ENCODE measurements at places on chromosomes 1 and 21.

- DNase-seq, result no peak
Measured at GRCh38 chr1:210260096-210260495, 27.5 kb downstream of the SERTAD4 start.

- peak; percentile 16 for DNase-seq
Measured at GRCh38 chr1:182955596-182956588, 2.9 kb upstream of the SHCBP1L start.

DNA sequence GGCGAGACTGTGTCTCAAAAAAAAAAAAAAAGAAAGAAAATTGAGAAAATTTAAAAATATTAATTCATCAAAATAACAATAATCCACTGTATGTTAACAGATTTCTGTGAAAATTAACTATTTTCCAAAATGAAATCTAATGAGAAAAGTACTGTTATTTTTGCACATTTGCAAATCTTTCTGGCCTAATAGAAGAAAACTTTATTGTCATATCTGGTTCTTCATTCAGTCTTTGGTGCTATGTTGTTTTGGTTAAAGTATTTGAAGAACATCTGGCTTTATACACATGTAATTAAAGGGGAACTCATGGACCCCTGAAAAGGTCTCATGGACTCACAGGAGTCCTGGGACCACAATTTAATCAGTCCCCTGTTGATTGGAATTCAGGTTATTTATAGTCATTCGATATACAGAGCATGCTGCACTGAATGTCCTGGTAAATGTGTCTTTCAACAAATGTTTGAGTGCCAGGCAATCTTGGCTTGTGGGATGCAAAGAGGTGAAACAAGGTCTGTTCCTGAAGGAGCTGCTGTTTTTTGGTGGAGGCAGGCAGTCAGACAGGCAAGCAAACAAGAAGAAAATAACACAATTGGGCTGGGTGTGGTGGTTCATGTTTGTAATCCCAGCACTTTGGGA is 9.0 kb downstream of the AK4 start:
- DNase-seq, result no peak

GRCh38 chr1:162161916-162162550 is 92.5 kb downstream of the NOS1AP start:
- no peak for DNase-seq

DNA sequence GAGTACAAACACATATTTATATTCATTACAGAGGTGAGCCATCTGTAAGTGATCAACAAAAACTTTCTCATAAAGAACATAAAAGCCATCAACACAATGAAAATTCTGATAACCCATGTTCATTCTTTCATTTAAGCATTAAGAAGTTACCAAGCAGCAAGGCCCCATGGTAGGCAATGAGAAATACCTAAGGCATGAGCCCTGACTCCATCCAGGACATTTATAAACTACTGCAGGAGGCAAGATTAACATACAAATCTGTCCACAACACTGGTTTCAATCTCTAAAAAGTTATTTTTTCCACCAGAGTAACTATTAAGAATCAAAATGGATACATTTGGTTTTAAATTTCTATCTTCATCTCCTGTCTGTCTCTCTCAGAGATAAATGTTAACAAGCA is 76.1 kb downstream of the SIPA1L2 start:
- no peak for DNase-seq

DNA sequence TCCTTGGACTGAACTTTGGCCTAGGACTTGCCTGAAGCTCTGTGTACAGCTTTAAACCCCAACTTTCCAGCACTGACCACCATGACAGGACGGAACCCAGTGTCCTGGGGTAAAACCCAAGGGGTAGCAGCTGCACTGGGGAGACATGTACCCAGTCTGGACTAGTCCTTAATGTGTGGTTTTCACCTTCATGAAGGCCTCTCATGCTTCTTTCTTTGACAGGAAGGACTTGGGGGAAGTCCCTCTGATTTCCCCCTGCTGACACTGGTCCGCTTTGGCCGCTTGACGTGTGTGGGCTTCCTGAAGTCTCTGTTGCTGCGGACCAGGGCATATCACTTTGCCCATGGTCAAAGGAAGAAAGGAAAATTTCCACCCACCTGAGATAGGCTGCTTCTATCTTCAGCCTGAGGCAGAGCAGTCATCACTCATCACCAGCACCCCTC is 66.3 kb upstream of the PRDX6 start:
- peak; percentile 90 for DNase-seq

DNA sequence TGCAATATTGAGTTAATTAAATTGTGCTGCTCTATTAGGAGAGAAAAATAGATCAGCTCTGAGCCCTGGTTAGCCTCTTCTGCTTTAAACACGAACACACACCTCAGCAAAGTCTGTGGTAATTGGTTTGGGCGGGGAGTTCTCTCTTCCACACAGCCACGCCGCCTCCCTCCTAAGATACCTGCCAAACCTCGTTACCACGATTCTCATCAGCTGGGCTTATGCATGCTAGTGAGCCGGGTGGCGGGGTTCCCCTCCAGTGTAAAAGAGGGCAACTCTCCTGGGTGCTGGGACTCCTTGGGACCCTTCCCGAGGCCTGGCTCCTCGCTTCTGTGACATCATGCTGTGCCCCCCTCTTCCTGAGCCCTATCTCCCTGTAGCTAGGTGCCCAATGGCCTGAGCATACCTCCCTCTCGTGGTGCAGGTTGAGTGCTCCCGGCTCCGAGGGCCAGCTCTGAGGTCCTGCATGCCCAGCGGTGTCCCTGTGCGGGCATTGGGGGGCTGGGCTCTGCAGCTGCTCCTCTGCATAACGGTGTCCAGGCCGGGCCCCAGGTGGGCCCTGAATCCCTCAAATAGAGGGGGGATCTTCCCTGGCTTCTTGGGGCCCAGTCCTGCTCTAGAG is 182.9 kb downstream of the PRDM16 start:
- no peak for DNase-seq

GRCh38 chr1:229887043-229887822 is 179.8 kb upstream of the GALNT2 start:
- no peak for DNase-seq

DNA sequence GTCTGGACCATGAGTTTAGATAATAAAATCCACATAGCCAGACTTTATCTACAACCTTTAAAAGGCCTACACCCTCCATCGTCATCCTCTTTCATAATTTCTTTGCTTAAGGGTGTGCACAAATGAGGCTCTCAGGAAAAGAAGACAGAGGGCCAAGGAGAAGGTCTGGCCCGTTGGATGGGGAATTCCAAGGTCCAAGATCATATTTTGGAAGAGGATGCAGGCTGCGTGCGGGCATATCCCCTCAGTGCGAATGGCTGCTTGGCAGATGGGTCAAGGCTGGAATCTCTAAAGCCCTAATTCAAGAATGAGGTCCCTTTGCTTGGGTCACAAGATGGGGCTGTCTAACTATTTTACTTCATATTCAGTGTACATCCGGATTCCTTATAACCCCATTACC is 782.2 kb upstream of the NCAM2 start:
- DNase-seq, result no peak

DNA sequence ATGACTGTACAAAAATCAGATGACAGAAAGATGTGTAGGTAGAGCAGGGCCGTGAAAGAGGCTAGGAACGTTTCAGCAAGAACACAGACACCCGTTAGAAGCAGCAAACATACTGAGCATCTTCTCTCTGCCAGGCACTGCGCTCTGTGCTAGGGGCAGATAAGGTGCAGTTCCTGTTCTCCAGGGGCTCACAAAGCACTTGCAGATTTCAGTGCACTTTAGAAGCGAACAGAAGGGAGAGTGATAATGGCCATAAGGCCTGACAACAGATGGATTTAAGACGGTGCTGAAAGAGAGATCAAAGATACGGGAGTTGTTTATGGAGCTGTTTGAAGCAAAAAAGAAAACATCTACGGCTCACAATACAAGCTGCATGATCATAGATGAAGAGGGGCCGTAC is 200.3 kb upstream of the FOXD3 start:
- DNase-seq, result no peak

GRCh38 chr21:36734367-36735200 is 35.7 kb downstream of the SIM2 start:
- no peak for DNase-seq

GRCh38 chr1:228500143-228500734 is 13.1 kb downstream of the RNF187 start:
- peak; percentile 46 for DNase-seq

DNA sequence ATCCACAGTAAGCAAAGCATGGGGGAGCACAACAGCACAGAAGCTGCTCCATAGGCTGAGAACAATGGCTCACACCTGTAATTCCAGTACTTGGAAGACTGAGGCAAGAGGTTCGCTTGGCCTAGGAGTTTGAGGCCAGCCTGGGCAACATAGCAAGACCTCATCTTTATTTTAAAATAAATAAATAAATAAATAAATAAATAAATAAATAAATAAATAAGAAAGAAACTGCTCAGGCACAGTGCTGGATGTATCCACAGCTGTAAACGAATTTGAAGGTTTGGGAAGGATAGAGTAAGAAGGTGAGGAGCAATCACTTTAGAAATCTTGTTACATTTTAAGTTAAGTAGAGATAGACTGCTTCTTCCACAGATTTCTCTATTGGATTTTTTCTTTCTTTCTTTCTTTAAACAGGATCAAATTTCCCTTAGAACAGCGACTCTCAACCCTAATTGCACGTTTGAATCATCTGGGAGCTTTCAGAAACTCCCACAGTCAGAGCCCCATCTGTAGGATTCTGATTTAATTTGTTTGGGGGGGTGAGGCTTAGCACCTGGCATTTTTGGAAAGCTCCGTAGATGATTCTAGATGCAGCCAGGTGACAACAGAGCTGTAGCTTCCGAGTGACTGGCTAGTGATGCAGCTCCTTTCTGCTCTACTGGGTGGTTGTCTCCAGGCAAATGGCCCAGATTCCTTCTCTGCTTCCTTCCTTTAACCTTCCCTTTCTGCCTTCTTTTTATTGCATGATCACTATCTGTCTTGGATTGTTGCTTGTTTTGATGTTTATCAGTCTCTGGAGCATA is 53.5 kb downstream of the S1PR1 start:
- peak; percentile 19 for DNase-seq

DNA sequence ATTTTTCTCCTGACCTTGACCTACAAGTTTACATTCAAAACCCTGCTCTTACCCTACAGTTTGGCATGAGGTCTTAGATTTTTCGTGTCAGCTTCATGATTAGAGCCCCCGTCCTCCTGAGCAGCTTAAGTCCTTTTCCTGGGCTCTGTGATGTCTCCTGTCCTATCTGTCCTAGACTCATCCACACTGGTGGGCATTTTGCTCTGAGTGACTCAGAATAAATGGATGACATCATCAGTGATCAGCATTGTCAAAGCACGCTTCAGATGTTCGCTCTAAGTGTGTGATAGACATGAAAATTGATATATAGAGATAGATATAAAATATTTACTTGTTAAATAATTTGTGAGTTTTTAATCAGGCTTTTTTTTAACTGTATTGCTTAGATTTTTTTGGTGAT is 21.8 kb downstream of the RGS13 start:
- DNase-seq, result no peak

- DNase-seq, result no peak
Measured at GRCh38 chr1:13622446-13622845, 38.8 kb downstream of the PDPN start.

GRCh38 chr1:17274186-17275170 is 25.6 kb downstream of the PADI3 start:
- peak; percentile 88 for DNase-seq

DNA sequence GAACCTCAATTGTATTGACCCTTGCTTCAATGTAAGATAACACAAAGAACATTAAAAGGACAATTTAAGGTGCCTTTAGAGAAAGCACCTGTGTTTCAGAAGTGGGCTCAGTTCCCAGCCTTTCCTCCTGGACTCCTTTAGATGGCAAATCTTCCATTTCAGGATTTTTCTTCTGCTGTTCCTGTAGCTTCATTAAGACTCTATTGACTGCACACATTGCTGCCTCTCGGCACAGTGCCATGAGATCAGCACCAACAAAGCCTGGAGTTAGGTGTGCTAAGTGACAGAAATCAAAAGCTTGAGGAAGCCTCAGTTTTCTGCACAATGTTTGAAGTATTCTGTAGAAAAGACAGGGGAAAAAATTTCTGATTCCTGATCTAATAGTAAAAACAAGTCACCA is 40.6 kb downstream of the NVL start:
- DNase-seq, result no peak

GRCh38 chr1:200075938-200076546 is 48.5 kb downstream of the NR5A2 start:
- DNase-seq, result no peak

- peak; percentile 33 for DNase-seq
Measured at GRCh38 chr1:117735045-117735992, 129.5 kb downstream of the TENT5C start.

- DNase-seq, result peak; percentile 9
Measured at GRCh38 chr1:3577300-3577699, 34.0 kb downstream of the MEGF6 start.

DNA sequence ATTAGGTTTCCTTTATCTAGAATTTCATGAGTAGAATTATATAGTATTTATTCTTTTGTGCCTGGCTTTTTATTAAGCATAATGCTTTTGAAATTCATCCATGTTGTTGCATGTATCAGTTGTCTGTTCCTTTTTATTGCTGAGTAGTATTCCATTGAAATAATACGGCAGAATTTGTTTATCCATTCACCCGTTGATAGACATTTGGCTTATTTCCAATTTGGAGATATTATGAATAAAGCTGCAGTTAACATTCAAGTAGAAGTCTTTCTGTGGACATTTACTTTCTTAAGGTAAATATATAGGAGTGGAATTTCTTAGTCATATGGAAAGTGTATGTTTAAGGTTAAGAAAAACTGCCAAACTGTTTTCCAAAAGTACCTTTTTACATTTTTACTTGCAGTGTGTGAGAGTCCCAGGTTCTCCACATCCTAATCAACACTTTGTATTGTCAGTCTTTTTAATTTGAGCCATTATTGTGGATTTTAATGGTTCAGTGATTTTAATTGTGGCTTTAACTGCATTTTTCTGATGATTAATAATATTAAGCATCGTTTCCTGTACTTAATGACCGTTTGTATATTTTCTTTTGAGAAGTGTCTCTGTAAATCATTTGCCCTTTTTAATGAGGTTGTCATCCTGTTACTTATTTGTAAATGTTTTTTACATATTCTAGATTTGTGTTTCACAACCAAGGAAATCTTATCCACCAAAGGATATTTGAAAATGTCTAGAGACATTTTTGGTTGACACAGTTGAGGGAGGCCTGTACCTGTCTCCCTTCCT is 22.7 kb downstream of the KCTD3 start:
- no peak for DNase-seq

GRCh38 chr1:226666164-226666506 is 72.9 kb downstream of the ITPKB start:
- no peak for DNase-seq

- no peak for DNase-seq
Measured at GRCh38 chr1:53121319-53122172, 20.9 kb downstream of the SLC1A7 start.

- DNase-seq, result no peak
Measured at GRCh38 chr1:52996653-52997052, 65.4 kb upstream of the PODN start.

GRCh38 chr1:108527135-108527534 is 32.8 kb upstream of the EEIG2 start:
- DNase-seq, result no peak

- DNase-seq, result peak; percentile 82
Measured at GRCh38 chr1:183180634-183181056, 5.4 kb upstream of the LAMC2 start.

GRCh38 chr21:44463724-44464123 is 8.4 kb downstream of the LRRC3 start:
- DNase-seq, result no peak

GRCh38 chr1:237411621-237412020 is 369.6 kb downstream of the RYR2 start:
- peak; percentile 14 for DNase-seq

Measured in GM12865 (cell line).